Activated naive CD4-positive, alpha-beta T cell treated with anti-CD3 and anti-CD28 coated beads, Interleukin-2, amount 10 ng/mL, durations not matched to agents 7 days and 5 days (primary cell): ENCODE measurements at places on chromosomes 7 and 10.
A peak's percentile ranks its signal among the peaks of the same experiment; 100 is the strongest.

GRCh38 chr10:104867966-104868598 lies 227.0 kb downstream of the SORCS3 start:
- no peak for DNase-seq
- H3K27me3 ChIP-seq: no peaks in the 10 kb centered on the region
- H3K36me3 ChIP-seq: no peaks in the 10 kb centered on the region
- H3K27ac ChIP-seq: no peak overlapping the region
- no peak overlapping the region for H3K4me3 ChIP-seq

DNA sequence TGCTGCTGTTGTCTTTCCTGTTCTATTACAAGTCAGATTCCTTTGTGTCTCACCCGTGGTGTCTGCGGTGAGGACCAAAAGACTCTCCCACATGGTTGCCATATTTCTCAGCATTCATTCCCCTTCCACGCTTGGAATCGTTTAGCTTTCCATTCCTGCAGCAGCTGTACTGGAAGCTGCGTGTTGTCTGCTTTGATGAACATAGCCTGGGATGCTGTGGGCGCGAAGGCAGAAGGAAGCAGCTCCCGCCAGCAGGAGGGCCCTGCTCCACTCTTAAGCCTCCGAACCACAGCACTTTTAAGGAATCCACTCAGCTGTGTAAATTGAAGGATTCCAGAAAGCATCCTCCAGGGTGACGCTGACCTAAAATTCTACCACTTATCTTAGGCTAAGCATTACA lies 303.6 kb upstream of the PITRM1 start:
- DNase-seq: no peak
- H3K27me3 ChIP-seq: peaks cover 26% of the 10 kb centered on the region
- no peak overlapping the region for H3K4me3 ChIP-seq
- peaks cover 6% of the 10 kb centered on the region for H3K36me3 ChIP-seq
- no peak overlapping the region for H3K27ac ChIP-seq
- peaks cover 23% of the 10 kb centered on the region for H3K4me1 ChIP-seq

DNA sequence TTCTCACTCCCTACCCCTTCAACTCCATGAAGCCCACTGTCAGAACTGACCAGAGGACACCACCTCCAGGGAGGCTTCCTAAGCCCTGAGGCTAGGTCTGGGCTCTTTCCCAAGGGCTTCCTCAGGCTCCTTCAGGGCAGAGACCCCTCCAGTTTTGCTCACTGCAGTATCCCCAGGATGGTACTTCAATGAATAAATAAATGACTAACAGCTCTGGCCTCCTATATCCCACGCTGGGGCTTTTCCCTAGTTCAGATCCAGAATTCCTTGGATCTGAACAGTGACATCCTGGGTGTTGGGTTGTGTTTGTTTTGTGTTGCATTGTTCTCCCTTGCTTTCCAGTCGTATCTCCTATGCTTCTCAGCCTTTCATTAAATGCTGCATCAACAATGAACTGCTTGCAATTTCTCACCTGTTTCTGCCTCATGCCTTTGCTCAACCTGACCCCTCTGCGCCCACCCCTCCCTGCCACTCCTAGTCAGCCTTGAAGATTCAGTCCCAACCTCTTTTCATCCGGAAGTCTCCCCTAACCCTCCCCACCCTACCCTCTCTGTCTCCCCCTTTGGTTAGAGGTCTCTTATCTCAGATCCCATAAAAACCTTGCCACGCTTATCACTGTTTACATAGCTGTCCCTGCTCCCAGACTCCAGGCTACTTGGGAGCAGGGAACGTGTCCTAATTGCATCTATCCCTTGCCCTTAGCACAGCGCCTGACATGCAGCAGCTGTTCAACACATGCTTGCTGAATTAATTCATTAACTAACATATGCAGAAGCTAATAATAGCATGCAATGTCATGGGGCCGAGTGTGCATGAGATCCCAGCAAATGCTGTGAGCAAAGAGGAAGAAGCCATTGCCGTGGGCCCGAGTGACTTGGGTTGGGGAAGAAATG lies 41.7 kb downstream of the PPP1R3C start:
- no peaks in the 10 kb centered on the region for H3K36me3 ChIP-seq
- H3K4me3 ChIP-seq: no peak overlapping the region
- H3K27me3 ChIP-seq: peaks cover 20% of the 10 kb centered on the region
- no peaks in the 10 kb centered on the region for H3K4me1 ChIP-seq

GRCh38 chr10:110006358-110007160 lies 1.2 kb upstream of the ADD3 start:
- peaks cover 25% of the 10 kb centered on the region for H3K4me1 ChIP-seq
- H3K36me3 ChIP-seq: peaks cover 10% of the 10 kb centered on the region
- DNase-seq: no peak
- no peak overlapping the region for H3K27ac ChIP-seq
- H3K4me3 ChIP-seq: no peak overlapping the region

GRCh38 chr10:52836816-52837215 lies 64.2 kb upstream of the MBL2 start:
- no peak overlapping the region for H3K4me3 ChIP-seq
- H3K27me3 ChIP-seq: no peaks in the 10 kb centered on the region
- H3K27ac ChIP-seq: no peak overlapping the region
- no peaks in the 10 kb centered on the region for H3K36me3 ChIP-seq
- no peak for DNase-seq

DNA sequence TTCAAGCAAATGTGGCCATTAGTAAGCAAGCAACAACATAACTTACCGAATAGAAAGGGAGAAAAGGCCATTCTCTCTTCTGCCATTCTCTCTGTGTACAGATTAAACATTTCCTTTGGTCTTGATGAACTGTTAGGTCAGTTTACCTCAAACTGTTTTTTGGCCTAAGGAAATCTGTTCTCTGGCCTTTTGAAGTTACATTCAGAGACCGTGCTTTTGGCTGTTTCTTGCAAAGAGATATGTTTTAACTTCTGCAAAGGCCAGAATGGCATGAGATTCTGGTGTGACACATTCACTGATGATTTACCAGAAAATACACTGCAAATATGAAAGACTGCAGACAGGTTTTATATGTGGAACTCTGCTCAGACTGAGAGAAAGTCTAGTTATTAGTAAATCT lies 22.2 kb downstream of the AHR start:
- H3K4me3 ChIP-seq: no peak overlapping the region
- DNase-seq: no peak
- H3K36me3 ChIP-seq: peaks cover 33% of the 10 kb centered on the region
- no peaks in the 10 kb centered on the region for H3K27me3 ChIP-seq

GRCh38 chr10:34954142-34954541 lies 136.0 kb downstream of the CUL2 start:
- H3K27ac ChIP-seq: no peak overlapping the region
- H3K4me3 ChIP-seq: no peak overlapping the region
- H3K4me1 ChIP-seq: no peaks in the 10 kb centered on the region
- no peaks in the 10 kb centered on the region for H3K27me3 ChIP-seq
- DNase-seq: no peak

DNA sequence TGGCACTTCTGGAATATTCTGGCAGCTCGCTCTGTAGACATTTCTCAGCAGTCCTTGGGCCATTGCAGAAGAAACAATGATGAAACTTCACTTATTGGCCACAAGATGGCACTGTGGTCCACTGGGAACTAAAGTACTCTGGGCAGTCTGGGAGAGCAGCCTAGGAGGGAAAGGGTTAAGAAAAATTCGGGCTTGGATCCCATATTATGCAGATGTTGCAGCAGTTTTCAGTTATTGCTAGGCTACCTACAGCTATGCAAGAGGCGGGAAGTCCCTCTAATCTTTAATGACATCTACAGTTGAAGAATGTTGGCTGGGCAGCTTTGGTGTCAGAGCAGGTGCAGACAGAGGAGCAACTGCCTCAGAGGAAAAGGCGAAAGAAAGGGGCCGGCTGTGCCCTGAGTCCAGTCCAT lies 201.7 kb upstream of the PRSS58 start:
- H3K27ac ChIP-seq: no peak overlapping the region
- H3K36me3 ChIP-seq: no peaks in the 10 kb centered on the region
- peak; percentile 52 for DNase-seq

- no peak overlapping the region for H3K4me3 ChIP-seq
- H3K36me3 ChIP-seq: no peaks in the 10 kb centered on the region
These were observed 23.9 kb upstream of the GRID1 start for GRCh38 chr10:86390337-86391120.

DNA sequence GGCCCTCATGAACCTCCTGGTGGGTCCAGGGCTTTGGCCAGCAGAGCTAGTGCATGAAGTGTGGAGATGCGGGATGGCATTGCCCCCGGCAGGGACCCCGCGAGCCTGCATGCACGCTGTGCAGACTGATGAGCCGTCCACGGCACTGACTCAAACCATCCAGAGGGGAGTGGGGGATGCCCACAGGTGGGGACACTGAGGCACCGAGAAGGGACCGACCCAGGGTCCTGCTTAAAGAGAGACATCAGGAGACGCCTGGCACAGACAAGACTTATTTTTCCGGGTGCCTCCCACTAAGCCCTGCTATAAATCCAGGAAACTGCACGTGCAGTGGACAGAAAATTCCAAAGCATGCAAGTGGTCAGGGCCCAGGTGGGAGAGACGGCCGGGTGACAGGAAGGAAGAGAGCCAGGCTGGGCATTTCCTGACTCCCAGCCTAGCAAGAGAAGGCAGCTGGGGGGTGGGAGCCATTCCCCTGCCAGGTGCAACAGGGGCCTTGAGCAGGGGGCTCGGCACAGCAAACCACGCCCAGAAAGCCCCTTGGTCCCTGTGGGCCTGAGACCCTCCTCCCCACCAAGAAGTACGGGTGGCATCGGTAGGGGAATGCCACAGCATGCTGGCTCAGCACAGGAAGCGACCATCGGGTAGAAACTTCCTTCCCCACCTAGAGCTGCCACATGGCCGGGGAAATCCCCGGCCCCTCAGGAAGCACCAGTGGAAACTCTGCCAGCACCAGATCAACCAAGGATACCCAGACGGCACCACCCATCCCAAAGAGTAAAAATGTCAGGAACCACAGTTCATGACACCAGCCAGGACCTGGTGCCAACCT lies 91.5 kb downstream of the FOXL3 start:
- DNase-seq: peak; percentile 42
- peaks cover 24% of the 10 kb centered on the region for H3K4me1 ChIP-seq
- no peak overlapping the region for H3K4me3 ChIP-seq
- peaks cover 6% of the 10 kb centered on the region for H3K36me3 ChIP-seq
- H3K27me3 ChIP-seq: peaks cover 56% of the 10 kb centered on the region
- peak overlapping the region; percentile 69 for H3K27ac ChIP-seq
